AG20443 (cell line): ENCODE measurements at places on chromosomes 3 and 15.

DNA sequence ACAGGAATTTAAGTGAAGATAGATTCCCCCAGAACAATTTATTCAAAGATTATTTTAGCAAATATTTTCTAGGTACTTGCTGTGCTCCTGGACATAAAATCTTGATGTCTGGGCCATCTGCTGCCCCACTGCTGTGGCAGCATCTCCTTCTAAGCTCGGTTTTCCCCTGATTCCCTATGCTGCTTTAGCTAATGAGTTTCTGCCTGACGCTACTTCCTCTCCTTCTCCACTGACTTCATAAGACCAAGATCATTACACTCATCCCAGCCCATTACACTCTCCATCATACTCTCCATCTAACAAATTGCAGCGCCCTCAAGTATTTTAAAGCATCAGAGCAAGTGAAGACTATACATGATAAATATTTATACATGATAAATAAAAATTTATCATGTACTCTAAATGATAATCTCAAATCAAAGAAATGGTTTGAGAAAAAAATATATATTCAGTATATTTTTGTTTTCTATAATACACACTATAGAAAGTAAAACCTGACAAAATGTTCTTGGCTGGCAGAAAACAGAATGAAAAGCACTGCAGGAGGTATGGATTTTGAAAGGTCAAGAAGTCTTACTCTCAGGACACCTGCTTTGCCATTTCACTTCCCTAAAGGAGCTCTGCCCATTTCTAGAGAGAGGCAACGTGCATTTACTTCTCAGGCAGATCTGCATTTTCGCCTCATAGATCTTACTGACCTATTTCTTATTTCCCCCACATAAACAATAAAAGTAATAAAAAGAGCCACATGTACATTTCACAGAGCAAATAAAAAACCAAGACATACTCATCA, 232.0 kb downstream of the KCNMB2 start:
- no peak for DNase-seq

- no peak for DNase-seq
Measured at GRCh38 chr15:62938825-62939224, 103.7 kb upstream of the TPM1 start.

- DNase-seq = no peak
Measured at GRCh38 chr15:87355946-87356345, 900.6 kb downstream of the NTRK3 start.

DNA sequence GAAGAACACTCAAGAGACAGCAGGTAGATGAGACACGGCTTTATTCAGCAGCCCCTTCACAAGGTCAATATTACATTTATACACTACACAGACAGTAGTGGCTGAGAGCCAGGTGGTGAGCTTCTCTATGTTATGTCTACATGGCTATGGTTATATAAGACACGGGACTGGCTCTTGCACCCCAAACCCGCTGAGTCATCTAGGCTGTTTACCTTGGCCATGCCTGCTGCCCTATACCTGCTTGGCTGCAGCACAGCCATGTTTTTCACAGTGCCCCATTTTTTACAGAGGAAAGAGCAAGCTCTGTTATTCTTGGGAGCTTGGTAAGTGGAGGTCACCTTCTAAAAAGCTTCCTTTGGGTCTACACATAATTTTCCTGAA, 231.6 kb downstream of the IGSF11 start:
- DNase-seq = no peak

- DNase-seq = no peak
Measured at GRCh38 chr15:67770358-67770628, 55.0 kb upstream of the SKOR1 start.

- DNase-seq = no peak
Measured at GRCh38 chr3:171871392-171872274, 28.5 kb downstream of the TMEM212 start.

DNA sequence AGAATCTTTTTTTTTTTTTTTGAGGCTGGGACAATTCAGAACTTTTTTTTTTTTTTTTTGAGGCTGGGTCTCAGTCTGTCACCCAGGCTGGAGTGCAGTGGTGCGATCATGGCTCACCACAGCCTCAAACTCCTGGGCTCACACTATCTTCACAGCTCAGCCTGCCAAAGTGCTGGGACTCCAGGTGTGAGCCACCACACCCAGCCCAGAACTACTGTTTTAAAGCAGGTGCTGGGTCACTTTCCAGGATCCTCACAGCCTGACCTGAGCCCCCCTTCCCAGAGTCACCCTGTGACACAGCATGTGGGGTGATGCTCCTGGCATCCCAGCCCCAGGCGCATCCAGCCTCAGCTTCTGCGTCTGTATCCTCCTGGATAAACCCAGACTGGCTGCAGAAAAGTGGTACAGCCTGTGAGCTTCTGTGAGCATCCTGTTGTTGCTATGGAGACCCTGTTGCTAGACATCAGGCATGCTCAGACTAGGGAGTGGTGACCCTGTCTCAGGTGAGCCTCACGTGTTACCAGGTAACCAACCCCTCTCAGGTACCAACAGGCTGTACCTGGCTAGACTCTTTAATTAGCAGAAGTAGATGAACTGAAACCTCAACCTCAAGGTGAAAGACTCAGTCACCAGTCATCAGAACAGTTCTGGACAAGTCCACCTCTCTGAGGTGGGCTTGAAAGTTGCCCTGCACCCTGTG, 15.0 kb downstream of the KLF13 start:
- DNase-seq = no peak

GRCh38 chr3:127092776-127093175, 100.2 kb upstream of the PRR23E start:
- peak; percentile 25 for DNase-seq

DNA sequence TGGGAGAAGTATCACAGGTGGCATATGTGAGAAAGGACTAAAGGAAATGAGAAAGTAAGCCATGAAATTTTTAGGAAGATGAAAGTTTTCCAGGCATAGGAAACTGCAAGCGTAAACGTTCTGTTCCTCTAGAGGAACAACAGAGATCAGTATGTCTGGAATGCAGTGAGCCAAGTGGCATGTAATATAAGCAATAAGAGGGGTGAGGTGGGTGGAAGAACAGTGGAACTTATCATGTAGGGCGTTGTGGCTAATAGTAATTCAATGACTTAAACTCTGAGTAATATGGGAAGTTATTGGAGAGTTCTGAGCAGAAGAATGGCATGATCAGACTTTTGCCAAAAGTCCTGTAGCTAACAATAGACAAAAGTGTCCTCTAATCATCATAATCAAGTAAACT, 902.9 kb downstream of the EPHA3 start:
- DNase-seq = no peak

DNA sequence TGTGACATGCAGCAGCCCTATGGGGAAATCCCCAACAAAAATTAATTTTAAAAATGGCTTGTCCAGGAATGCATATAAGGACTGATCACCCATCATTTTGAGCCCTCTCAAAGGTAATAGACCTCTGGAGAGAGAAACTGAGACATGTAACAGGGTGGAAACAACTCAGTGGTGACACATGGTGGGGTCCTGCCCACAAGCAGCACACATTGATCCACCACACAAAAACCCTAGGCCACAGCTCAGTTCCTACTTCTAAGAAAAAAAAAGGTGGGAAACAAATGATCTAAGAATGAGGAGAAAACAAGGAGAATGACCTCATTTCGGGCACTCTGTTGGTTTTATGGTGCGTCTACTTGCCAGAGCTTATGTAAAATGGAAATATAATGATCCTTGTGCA, 1.9 kb upstream of the SLC41A3 start:
- DNase-seq = no peak

GRCh38 chr15:52785672-52786406, 4.3 kb downstream of the ONECUT1 start:
- no peak for DNase-seq

DNA sequence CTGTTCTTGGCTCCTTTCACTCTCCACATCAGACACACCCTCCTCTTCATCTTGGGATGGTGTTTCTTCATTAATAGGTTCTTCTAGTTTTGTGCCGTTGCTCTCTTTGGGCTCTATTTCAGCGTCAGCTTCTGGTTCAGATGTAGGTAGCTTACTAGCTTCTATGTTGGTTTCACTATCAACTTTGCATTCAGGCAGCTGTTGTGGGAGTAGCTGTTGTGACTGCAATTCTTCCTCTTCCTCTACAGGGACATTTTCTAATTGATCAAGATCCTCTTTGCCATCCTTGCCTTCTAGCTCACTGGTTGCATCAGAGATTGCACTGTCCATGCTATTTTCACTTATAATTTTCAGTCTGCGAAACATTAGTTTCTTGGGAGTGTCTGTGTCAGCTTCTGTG, 80.1 kb downstream of the SETD2 start:
- DNase-seq = no peak

GRCh38 chr15:50116477-50116876, 2.6 kb downstream of the ATP8B4 start:
- DNase-seq = peak; percentile 39

GRCh38 chr15:40630313-40630712, 36.3 kb downstream of the KNL1 start:
- no peak for DNase-seq

DNA sequence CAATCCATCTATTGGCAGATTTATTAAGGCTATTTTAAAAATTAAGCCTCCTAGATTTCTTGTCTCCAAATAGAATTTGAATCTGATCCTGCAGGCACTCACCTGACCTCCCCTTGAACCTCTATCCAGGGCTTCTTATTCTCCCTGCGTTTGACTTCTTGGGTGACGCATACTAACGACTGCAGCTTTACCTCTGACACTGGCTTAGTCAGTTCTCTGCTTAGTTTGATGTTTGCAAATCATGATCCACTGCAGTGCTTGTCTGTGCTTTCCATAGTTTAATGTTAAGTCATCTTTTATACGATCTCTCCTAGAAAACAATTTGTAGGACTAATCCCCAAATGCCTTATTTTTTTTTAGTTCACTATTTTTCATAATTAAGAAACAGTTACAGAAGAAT, 233.1 kb downstream of the ROBO1 start:
- no peak for DNase-seq

- DNase-seq = no peak
Measured at GRCh38 chr15:74276560-74276959, 40.4 kb downstream of the CCDC33 start.

GRCh38 chr3:195153653-195154052, 117.3 kb downstream of the XXYLT1 start:
- no peak for DNase-seq

- peak; percentile 79 for DNase-seq
Measured at GRCh38 chr3:69161587-69162307, 39.4 kb upstream of the LMOD3 start.

DNA sequence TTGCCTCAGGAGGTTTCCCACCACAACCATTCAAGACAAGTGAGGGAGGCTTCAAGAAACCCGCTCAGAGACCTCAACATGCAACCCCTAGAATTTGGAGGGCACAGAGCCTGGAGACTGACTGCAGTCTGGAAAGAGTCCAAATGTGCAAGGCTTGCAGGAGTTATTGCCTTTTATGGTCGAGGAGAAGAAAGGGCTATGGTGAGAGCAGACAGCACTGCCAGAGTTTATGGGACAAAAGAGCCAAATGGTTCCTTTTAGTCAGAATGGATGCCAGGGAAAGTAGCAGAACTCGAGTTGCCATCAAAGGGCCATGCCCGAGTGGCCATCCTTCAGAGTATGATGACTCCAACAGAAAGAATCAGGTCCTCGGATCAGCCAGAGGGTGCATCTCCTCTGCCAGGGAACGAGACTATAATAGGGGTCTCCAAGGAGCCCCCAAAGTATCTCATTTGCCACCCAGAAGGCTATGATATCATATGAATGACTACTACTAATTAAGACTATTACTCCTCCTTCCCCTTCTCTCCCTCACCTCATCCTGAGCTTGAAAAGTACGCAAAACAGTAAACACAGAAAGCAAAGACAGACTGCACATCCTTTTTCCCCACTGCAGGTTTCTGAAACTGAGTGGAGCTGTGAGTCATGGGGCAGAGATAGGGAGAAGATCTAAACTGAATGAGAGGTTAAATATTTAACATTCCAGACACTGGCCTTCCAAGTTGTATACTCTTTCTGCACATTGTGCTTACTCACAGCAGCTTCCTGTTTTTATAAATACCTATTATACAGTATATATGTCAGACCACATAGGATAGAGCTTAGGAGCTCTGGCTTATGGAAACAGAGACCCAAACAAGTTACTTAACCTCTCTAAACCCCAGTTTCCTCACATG, 33.9 kb upstream of the TMCO5A start:
- DNase-seq = peak; percentile 56

- no peak for DNase-seq
Measured at GRCh38 chr3:125078951-125079674, 23.3 kb upstream of the HEG1 start.

GRCh38 chr3:51075221-51075775, 309.8 kb upstream of the MANF start:
- no peak for DNase-seq

- DNase-seq = no peak
Measured at GRCh38 chr3:178310949-178311348, 225.3 kb upstream of the KCNMB2 start.

GRCh38 chr3:184560531-184560930, 1.1 kb upstream of the EPHB3 start:
- no peak for DNase-seq

DNA sequence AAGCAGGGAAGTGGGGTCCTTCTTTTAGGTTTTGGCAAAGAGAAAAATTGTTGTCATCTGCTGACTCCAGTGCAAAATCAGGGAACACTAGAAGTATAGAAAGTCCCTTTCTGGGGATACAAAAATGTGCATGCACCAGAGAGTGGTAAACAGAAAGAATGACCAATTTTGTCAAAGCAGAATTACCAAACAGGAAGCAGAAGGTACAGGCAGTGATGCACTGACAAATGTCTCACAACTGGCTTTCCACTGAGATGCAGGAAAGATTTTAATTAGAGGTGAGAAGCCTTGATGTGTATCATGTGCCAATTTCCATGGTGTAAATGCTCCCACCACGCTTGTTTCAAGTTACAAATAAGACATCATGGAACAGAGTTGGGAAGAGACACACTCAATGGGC, 66.0 kb downstream of the TRIM69 start:
- DNase-seq = no peak

DNA sequence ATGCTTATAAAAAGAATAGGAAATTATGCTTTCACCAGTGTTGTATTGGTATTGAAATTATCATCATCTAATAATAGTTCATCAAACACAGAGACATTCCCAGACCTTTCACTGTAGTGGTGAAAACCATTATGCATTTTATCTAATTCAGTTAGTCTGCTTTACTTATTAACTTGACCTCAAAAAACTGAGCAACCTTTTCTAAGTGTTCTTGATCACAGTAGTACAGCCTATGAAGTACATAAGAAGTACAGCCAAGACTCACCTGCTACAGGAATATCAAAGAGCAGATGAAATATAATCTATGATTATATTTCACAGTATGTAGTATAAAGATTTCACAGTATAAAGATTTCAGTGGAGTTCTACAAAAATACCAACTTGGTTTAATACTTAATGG, 75.2 kb downstream of the FILIP1L start:
- DNase-seq = no peak

DNA sequence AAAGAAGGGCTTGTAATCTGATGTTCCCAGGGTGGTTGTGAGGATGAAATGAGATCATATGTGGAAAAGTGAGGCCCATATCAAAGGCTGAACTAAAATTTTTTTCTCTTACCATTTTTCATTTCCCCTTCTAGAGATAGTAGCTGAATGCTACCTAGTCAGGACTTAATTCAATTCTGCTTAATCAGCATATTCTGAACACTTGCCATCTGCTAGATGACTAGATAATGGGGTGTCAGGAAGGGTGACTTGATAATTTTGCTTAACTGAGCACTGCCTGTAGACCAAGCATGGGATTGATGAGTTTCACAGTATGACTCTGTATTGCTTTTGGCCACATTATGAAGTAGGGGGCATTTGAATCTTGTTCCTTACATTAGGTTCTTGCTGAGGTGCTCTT, 136.2 kb downstream of the CHST2 start:
- no peak for DNase-seq

GRCh38 chr15:40398413-40398873, 7.2 kb upstream of the IVD start:
- DNase-seq = no peak
